ENCODE measurements at places on chromosomes 12 and 14.

GRCh38 chr14:94394581-94395207 lies 6.3 kb upstream of the SERPINA1 start:
- peak; percentile 66 for DNase-seq

GRCh38 chr14:80164991-80165721 lies 46.1 kb downstream of the DIO2 start:
- DNase-seq = no peak

DNA sequence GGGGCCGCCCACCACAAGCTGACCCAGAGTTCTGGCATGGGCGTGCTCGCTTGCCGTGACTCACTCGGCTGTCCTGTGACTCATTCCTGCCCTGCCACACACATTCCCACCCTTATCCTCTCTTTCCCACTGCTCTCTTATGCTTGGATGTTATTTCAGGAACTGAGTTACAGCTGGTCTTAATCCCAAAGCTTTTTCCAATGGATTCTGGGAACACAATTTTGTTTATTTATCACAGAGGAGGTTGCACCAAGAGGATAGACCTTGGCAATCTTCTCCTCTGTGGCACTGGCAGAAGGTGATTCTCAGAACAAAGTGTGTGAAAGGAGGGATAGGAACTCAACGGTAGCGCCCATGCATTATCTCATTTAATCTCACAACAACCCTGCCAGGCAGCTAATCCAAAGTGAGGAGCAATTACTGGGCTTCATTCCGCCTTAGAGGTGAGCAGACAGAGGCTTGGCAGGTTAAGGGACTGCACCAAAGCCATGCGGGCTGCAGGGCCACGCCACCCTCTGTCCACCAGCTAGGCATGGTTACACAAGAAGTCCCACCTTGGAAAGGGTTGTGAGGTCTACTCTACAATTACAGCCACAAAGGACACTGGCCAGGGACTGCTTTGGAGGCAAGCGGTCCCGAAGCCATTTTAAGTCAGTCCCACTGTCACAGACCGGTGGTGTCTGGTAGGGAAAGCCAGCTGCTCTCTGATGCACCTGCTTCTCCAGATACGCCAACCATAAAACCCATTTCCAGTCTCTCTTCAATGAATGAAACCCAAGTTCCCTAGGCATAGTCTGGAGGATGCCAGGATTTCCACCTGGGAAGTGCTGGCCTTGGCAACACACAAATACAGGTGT lies 32.9 kb downstream of the SYNE3 start:
- no peak for DNase-seq

GRCh38 chr12:120784804-120785203 lies 59.2 kb downstream of the ACADS start:
- DNase-seq = no peak

GRCh38 chr14:35808076-35808637 lies 938 bp downstream of the RALGAPA1 start:
- peak; percentile 40 for DNase-seq

DNA sequence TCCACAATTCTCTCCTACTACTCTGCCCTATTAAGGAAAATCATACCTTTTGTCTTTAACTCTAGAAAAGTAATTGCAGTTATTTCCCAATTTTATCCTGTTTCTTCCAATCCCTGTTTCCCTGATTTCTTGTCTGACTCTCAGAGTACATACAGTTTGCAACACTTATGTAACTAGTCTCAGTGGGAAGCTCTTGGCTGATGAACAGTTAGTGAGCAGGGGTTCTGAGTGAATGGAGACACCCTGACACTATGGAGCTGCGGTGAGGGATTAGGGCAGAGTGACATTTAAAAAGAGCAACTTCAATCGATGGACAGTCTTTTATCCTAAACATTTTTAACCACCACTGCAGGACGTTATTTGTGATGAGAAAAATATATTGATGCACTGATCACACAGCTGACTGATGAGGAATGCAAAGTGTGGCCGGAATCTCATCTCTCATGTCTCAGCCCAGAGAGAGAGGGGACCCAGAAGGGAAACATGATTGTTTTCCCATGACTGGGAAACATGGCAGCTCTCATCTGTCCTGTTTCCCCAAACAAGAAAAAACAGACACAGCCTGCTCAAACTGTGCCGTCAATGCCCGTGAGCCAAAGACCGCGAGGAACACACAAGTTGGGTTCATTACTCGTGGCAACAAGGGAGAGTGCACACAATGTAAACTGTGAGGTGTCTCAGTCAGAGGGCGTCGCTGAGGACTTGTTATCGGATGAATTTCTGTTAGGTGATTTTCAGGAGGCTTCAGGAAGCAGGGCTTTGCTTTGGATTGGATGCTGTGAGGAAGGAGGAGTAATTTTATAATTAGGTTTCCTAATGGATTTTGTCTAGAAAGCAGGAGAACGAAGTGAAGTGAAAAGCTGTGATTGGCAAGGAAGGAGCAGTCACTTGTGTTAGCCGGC lies 5.2 kb upstream of the SLC6A13 start:
- no peak for DNase-seq

DNA sequence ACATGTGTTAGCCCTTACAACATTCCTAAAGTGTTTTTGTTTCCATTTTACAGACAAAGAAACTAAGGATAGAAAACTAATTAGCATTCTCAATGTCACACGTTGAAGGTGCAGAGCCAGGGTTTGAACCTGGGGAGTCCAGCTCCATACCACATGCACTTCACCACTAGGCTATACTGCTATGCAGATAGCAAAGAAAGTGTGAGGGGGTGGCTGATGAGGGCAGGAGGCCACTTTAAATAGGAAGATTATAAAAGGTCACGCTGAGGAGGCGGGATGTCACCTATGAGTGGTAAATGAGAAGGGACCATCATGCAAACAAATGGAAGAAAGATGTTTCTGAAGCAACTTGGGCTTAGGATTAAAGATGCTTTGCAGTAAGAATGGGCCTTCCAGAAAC lies 213.9 kb downstream of the EGLN3 start:
- no peak for DNase-seq

DNA sequence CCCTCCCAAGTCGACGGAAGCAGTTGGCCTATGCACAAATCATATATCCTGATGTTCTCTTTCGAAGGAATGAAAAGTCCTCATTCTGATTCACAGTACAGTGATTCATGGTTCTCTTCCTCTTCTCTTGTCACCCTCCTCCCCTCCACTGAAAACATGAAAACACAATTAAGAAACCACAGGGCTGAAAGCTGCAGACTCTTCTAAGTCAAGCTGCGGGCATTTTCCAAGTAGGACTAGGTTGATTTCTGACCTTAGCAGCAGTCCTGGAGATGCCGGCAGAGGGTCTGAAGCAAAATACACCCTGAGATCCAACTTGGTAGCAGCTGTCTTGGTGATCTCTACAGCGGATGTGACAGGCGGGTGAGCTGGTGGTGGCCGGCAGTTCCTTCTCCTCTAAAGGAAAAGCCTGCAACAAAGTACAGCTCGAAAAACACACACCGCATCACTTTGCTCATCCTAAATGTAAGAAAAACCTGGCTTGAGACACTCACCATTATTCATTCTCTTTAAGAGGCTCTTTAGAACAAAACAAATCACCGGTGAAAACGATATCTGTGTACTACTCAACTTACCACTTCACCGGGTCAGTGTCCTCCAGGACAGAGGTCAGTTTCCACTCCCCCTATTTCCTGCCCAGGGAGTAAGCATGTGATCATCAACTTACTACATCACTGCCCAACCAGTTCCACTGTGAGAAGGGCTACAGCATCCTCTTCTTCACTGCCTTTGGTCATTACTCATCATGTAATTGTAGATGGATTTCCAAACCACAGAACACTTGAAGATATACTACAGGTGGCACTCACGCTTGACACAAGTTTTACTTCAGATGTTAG lies 6.0 kb downstream of the TMCC3 start:
- DNase-seq = peak; percentile 81

DNA sequence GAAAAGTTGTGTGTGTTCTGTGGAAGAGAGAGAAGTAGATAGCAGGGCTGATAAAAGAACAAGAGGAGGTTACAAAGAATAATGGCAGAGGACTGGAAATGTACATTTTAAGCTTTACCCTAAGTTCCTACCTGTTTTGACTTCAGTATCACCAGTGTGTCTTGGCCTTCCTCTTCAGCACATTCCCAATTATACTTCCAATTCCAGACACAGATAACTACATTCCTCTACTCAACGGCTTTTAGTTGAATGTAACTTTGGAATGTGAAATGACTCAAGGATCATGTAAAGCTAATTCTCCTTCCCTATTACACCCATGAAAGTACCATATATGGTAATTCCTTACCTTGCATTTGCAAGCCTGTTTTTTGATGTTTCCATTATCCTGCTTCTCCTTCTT lies 5.0 kb downstream of the MGST1 start:
- DNase-seq = no peak

DNA sequence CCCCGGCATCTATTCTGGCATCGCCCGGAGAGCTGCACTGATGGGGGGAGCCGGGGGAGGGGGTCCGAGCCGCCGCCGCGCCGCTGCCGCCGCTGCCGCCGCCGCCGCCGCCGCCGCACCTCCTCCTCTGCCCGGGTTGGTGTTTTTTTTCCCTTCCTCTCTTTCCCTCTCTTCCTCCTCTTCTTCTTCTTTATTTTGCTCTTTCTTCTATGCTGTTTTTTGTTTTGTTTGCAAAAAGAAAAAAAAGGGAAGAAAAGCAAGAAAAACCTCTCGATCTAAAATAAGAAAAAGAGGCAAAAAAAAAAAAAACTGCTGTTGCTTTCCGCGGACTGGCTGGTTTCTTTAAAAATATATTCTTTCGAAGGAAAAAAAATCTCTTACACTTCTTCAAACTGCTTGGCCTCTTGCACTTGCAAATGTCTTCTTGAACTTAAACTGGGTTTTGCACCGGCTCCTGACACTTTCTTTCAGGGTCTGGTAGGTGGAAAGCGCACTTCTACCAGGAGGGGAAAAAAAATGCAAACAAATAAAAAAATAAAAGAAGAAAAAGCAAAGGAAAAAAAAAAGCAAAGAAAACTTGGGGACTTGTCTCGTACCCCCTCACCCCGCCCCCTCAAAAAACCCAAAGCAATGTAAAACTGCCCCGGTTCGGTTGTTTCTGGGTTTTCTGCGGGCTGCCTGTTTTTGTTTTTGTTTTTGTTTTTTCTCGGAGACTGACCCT lies 616 bp downstream of the BCL11B start:
- no peak for DNase-seq

DNA sequence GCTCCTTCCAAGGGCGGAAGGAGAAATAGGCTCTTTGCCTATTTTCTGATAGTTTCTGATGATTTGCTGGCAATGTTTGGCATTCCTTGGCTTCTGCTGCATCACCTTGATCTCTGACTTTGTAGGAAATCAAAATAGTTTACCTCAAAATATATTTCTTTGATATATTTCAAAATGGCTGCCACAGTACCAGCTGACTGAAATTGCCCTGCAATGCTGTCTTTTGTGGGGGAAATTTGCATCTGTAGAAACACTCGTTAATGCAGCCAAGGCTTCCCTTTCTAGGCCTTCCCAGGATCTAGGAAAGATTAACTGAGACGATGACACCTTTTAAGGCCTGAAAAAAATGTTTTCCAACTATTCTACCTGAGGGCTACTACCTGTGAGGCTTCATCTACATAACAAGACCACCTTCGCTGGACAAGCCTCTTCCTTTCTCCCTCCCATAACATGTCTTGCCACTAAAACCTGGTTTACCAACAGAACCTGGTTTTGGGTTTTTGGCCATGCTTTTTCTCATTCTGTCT lies 212.8 kb upstream of the SSTR1 start:
- no peak for DNase-seq

- peak; percentile 13 for DNase-seq
Measured at GRCh38 chr12:112713471-112713870, 78.1 kb upstream of the RPH3A start.

DNA sequence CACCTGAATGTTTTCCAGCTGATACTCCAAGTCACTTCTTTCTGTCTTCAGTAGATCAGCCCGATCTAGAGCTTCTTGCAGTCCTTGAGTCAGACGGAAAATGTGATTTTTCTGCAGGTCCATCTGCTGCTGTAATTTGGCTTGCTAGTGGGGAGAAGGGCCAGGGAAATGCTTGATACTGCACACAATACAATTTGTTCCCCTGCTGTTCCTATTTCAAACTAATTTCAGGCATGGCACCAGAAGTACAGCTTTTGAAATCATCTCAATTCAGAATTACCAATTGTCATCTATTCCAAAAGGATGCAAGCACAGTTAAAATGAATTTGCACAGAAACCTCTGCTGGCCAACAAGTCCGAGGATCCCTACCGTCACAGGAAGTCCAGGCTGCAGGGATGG lies 53.4 kb downstream of the PRKAB1 start:
- no peak for DNase-seq

GRCh38 chr12:64946132-64946829 lies 121.8 kb downstream of the TBC1D30 start:
- peak; percentile 99 for DNase-seq

DNA sequence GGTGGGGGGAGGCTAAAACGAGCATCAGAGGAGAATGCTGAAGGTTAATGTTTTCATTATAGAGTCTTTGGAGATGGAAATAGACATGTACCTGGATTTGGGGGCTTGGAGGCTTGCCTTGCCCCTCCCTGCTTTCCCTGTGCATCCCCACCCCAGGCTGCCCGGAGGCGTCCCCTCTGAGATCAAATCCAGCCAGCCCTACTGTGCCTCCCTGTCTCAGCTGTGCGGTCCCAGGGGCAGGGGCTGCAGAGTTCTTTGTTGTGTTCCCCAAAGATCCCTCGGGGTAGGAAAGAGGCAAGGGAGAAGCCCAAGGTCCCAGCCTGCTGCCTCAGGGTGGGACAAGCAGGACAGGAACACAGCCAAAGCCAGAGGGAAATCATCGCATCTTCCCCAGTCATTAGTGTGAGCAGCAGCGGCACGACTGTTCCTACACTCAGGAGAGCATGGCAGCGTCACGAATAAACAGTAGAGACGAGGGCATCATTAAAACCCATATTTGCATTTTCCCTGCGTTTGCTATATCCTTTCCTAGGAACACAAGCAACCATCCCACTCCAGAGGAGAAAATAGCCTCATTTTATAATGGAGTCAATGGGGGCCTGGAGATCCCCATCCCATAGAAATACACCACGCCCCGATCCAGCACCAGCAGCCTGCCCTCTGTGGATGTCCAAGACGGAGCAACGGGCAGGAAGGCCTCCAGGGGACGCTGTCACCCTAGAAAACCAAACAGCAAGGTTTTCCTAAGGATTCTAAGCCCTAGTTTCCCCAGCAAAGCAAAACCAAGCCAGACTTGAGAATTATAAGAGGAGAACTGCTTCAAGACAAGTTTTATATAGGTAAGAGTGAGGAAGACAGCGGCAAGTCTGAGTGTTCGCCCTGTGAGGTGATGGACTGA lies 32.4 kb downstream of the ANO2 start:
- DNase-seq = no peak

- no peak for DNase-seq
Measured at GRCh38 chr12:70403826-70404225, 37.7 kb downstream of the KCNMB4 start.

GRCh38 chr14:34623506-34623905 lies 6.4 kb downstream of the SNX6 start:
- peak; percentile 80 for DNase-seq

GRCh38 chr12:46409342-46409741 lies 36.8 kb upstream of the SLC38A2 start:
- DNase-seq = no peak

DNA sequence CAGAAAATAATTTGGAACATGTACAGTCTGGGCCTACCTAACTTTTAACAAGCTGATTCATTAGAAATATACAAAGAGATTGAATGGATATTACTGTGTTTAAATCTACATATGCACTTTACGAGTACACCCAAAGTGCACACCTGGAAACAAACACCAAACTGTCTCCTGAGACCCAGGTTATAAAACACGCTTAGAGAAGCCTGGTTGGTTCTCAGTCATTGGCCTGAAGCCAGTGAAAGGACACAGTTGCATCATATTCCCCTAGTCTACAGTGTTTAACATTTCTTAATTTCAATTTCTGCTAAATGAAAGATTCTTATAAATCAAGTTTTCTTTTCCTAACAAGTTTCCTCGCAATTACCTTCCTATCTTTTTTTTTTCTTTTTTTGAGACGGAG lies 209.5 kb downstream of the FBXL14 start:
- no peak for DNase-seq

GRCh38 chr14:68945190-68945584 lies 33.9 kb downstream of the ACTN1 start:
- DNase-seq = no peak
